ENCODE measurements at places on chromosomes 7 and 10.

DNA sequence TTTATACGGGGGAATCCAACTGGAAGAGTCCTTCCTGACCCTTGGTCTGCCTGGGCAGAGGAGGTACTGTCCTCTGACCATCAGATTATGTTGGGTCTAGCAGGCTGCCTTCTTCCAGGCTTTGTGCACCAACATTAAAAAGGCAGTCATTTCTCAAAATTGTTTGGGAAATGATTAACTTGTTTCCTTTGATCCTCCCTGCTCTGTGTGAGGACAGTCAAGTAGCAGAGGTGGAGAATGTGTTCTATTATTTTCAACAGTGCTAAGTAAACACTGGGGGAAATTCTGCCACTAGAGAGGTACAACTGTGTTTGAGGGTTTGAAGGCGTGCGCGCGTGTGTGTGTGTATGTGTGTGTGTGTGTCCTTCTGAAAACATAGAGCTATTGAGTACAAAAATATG is 20.6 kb downstream of the ACSL5 start:
- no peak for DNase-seq

DNA sequence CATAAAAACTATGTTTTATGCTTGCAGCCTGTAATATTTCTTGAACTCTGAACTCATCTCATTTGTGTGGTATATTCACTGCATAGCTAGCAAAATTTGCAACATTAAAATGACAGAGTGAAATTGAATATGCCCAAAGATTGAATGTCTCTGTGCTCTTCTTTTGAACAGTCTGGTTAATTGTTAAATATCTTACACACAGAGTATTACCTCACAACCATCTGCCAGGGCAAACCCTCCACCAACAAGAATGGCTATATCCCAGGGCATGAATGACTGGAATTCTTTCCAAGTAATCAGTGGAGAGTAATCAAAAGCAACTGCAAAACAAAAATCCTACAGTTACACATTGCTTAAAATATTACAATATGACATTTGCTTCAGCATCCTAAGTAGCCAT is 76.9 kb downstream of the SLC13A1 start:
- DNase-seq, result no peak

- no peak for DNase-seq
Observed at GRCh38 chr10:129926066-129927055, 37.7 kb downstream of the EBF3 start.

- DNase-seq, result no peak
Observed at GRCh38 chr7:69860941-69861622, 262.8 kb downstream of the AUTS2 start.

DNA sequence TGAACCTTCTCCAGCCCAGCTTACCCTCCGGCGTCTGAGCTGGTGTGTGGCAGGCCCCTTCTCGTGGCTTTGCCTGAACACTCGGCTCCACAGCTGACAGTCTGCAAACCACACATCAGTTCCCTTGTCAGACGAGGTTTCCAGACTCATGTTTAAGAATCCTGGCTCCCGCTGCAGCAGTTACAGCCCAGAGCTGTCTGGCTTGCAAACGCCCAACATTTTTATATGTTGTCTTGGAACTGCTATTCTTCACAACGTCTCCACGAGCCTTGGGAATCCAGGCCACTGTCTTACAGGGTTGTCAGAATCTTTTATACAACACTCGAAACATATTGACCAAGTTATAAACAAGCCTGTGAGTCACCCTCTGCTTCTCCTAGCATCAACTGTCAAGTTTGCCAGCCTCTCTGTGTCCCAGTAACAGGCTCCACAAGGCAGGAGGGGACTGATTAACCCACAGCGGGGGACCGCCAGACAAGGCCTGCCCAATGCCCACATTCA is 68.1 kb downstream of the TNS3 start:
- DNase-seq, result peak; percentile 94

GRCh38 chr7:2049111-2049781 is 183.5 kb downstream of the MAD1L1 start:
- no peak for DNase-seq

All from AG04450 (cell line).